ENCODE measurements at places on chromosomes 5 and 9. TPM values are rescaled to one million over a fixed set of nuclear protein-coding genes. Genes with fewer than 3 reads are reported as not detected.

DNA sequence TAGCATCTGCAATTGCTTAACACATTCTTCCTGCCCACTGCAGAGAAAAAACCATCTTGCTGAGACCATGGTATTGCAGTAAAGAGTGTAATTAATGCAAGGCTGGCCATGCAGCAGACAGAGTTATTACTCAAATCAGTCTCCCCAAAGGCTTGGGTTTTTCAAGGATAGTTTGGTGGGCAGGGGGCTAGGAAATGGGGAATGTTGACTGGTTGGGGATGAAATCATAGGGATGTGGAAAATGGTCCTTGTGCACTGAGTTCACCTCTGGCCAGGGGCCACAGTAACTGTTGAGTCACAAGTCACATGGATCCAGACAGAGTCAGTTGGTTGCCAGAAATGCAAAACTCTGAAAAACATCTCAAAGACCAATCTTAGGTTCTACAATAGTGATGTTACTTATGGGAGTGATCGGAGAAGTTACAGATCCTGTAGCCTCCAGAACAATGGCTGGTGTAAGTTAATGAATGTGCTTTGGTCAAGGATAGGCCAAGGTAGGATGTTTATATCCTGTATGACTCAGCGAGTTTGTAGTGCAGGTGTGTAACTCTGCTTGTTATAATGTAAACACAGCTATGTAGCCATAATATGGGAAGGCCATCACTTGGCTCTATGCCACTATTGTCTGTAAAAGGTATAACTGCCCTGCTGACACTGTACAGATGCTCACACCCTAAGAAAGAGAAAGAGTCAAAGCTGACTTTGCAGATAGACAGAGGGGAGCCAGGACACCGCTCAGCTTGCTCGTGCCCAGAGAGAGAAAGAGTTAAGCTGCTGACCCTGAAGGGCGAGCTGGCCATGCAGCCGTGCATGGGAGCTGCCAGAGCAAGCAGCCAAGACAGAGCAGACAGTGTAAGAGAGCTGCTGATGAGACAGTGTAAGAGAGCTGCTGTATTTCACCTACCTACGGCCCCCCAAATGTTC lies 27.2 kb downstream of the C9orf152 start:
- H3K36me3 ChIP-seq = no peaks in the 10 kb centered on the region
- no peak overlapping the region for H3K27ac ChIP-seq
- H3K4me3 ChIP-seq = no peak overlapping the region
- H3K4me1 ChIP-seq = no peaks in the 10 kb centered on the region
- H3K27me3 ChIP-seq = no peaks in the 10 kb centered on the region
- no peak for DNase-seq

DNA sequence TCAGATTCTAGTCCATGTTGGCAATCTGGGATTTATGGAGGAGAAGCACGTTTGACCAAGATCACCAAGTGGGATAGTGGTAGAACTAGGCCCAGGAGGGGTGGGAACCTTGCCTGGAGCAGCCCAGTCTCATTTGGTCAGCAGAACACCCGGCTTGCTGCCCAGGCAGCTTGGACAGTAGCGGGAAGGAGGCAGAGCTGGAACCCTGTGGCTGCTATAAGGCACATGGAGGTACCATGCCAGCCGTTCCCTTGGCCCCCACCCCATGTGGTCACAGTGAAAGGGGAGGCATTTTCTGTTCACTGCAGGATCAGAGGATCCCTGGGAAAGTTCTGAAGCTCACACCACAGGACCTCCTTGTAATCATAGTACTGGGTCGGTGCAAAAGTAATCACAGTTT lies 75.4 kb upstream of the ORM1 start:
- H3K27ac ChIP-seq = no peak overlapping the region
- no peak overlapping the region for H3K4me3 ChIP-seq
- H3K4me1 ChIP-seq = no peaks in the 10 kb centered on the region
- DNase-seq = no peak

DNA sequence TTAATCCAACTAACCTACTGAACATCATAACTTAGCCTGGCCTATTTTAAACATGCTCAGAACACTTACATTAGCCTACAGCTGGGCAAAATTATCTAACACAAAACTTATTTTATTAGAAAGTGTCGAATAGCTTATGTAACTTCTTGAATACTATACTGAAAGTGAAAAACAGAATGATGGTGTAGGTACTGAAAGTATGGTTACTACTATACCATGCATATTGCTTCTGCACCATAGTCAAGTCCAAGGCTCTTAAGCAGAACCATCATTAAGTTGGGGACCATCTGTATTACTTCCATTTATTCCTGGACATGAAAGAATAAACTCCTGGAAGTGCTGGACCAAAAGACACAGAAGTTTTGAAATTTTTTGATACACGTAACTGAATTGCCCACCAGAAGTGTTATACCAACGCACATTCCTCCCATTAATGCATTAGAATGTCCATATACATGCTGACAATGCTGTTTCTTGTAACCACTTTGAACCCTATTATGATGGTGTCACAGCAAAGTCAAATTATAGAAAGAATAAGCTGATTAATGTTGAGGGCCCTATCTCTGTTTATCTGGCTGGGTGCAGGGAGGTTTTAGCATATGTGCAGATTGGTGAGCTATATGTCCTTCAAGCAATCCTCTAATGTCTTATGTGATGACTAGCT lies 375.7 kb downstream of the ACTL7B start:
- H3K36me3 ChIP-seq = no peaks in the 10 kb centered on the region
- peaks cover 3% of the 10 kb centered on the region for H3K4me1 ChIP-seq
- H3K4me3 ChIP-seq = no peak overlapping the region
- DNase-seq = no peak
- no peaks in the 10 kb centered on the region for H3K27me3 ChIP-seq

Gene C9orf50
- total RNA-seq = not detected

DNA sequence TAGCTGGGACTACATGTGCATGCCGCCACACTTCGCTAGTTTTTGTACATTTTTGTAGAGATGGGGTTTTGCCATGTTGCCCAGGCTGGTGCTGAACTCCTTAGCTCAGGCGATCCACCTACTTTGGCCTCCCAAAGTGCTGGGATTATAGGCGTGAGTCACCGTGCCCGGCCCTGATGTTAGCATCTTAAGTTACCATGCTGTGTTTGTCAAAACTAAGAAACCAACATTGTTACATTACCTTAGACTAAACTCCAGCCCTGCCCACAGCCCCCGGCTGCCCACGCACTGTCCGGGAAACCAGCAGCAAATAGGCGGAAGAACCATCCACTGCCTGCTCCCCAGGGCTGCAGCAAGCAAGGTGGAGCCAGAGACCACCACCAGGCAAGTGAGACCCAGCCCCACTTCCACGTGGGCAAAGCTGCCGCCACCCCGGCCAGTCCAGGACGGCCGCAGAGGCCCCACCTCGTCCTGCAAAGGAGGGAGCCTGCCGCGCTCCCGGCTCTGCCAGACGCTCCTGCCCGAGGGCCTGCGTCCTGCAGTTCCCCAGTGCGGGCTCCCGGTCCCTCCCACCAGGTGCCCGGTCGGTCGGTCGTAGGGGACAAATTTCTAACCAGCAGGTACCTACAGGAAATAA lies 35.7 kb upstream of the TXN start:
- H3K4me3 ChIP-seq = no peak overlapping the region
- no peaks in the 10 kb centered on the region for H3K27me3 ChIP-seq
- H3K27ac ChIP-seq = no peak overlapping the region
- no peak for DNase-seq
- no peaks in the 10 kb centered on the region for H3K4me1 ChIP-seq

DNA sequence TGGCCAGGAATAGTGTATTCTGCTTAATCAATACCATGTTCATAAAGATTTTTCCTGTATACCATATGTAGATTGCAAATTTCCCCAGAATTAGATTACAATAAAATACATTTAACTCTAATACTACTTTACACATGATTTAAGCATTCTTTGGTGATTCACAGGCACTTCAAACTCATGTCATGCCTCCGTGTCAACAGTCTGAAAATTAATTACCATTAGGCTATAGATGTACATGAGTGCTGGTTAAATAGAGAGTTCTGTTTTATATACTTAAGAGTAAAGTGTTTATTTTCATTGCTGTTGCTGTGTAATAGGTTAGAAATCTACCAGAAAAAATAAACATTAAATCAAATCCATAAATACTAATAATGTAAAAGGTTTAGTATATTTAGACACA lies 159.8 kb downstream of the ZSWIM6 start:
- no peak overlapping the region for H3K4me3 ChIP-seq
- H3K36me3 ChIP-seq = peaks cover 12% of the 10 kb centered on the region
- no peak for DNase-seq
- peaks cover 3% of the 10 kb centered on the region for H3K4me1 ChIP-seq
- no peaks in the 10 kb centered on the region for H3K27me3 ChIP-seq

All from activated naive CD4-positive, alpha-beta T cell treated with anti-CD3 and anti-CD28 coated beads for 36 hours (primary cell).